ENCODE measurements at places on chromosomes 5 and 9. TPM values are rescaled to one million over a fixed set of nuclear protein-coding genes. Genes with fewer than 3 reads are reported as not detected.

DNA sequence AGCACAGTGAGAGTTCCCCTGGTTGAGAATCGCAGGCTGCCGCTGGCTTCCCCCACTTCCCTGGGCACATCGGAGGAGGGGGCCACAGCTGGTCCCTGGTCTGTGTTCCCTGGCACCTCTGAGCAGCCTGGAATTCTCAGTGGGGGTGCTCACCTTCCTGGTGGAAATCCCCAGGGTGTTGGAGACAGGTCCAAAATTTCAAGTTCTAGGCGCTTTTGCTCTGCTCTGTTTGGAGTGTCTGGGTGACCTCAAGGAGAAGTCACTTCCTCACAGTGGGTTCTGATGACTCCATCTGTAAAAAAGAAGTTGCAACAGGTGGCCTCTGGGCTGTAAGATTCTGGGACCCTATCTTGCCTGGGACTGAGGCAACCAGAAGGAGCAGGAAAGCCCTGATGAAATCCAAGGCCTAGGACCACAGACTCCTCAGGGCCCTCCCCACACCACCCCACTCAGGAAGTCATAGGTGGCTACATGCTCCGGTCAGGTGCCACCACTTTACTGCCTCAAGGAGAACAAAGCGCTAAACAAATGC is at the start of gene TRAF1:
Gene TRAF1 (minus strand): TSS at position 400 of the 532 bp plus-strand sequence. CDS start 721 bp downstream, outside the sequence.
- H3K36me3 ChIP-seq = no peaks in the 10 kb centered on the region
- H3K27me3 ChIP-seq = no peaks in the 10 kb centered on the region
- peak within 1 kb of the TSS; percentile 95 for H3K27ac ChIP-seq

GRCh38 chr9:109652112-109652511 is 127.9 kb upstream of the PALM2AKAP2 start:
- peaks cover under 1% of the 10 kb centered on the region for H3K27me3 ChIP-seq
- no peak for DNase-seq
- peaks cover 7% of the 10 kb centered on the region for H3K4me1 ChIP-seq
- H3K27ac ChIP-seq = no peak overlapping the region
- no peaks in the 10 kb centered on the region for H3K36me3 ChIP-seq

DNA sequence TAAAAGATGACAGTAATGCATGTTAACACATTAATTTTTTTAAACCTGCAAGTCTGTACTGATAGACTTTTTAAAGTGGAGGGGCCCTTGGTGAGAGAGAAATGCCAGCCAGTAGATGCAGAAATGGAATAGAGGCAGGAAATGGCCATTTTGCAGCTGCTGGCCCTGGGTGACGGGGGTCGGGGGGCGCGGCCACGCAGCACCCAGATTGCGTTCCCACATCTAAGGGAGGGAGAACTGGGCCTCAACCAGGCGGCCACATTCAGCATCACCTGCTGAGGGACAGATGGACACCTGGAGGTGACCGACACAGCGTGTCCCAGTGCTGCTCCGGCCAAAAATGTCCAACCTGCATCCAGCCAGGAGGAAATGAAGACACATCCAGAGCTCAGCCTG is 6.3 kb upstream of the CLIC3 start:
- no peak for DNase-seq
- peaks cover 31% of the 10 kb centered on the region for H3K4me1 ChIP-seq
- no peaks in the 10 kb centered on the region for H3K27me3 ChIP-seq
- no peak overlapping the region for H3K4me3 ChIP-seq

GRCh38 chr9:95834281-95834907 is 41.1 kb upstream of the ERCC6L2 start:
- H3K4me3 ChIP-seq = no peak overlapping the region
- peaks cover 20% of the 10 kb centered on the region for H3K4me1 ChIP-seq
- no peak for DNase-seq
- H3K27ac ChIP-seq = no peak overlapping the region

GRCh38 chr5:73230264-73231245 is 57.6 kb downstream of the TMEM174 start:
- peak overlapping the region; percentile 27 for H3K27ac ChIP-seq
- no peak overlapping the region for H3K4me3 ChIP-seq
- no peak for DNase-seq

GRCh38 chr5:157997991-157998504 is 139.1 kb upstream of the CLINT1 start:
- H3K27ac ChIP-seq = peak overlapping the region; percentile 37
- H3K36me3 ChIP-seq = no peaks in the 10 kb centered on the region
- H3K27me3 ChIP-seq = no peaks in the 10 kb centered on the region
- no peak for DNase-seq
- H3K4me1 ChIP-seq = peaks cover 14% of the 10 kb centered on the region

Gene SLC6A18
- not detected for total RNA-seq

Gene TLE1
- total RNA-seq = 17.1 TPM

Gene POLR1E
- 13.7 TPM for total RNA-seq

Gene PROB1
- total RNA-seq = 2.3 TPM
